ENCODE measurements at places on chromosomes 6 and 20. TPM values are rescaled to one million over a fixed set of nuclear protein-coding genes. Genes with fewer than 3 reads are reported as not detected.
A peak's percentile ranks its signal among the peaks of the same experiment; 100 is the strongest.

DNA sequence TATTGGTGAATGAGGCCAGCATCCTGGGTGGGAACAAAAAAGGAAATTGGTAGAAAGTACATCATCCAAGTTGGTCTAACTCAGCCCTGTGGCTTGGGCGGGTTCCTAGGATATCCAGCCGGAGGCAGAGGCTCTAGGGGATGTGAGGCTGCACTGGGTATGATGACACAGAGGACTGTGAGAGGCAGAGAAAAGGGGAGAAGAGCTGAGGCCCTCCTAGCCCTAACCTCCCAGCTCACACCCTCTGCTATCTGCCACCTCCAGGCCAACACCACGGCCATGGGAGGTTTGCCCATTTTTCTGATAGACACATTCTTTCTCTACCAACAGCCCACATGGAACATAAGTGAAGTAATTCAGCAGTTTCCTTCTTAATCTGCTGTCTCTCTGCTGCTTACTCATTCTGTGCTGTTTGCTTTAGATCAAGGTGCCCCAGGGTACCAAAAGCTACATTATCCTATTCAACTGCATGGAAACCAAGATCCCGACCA lies 284.4 kb downstream of the ESR1 start:
- no peaks in the 10 kb centered on the region for H3K36me3 ChIP-seq
- no peaks in the 10 kb centered on the region for H3K27me3 ChIP-seq
- no peak for DNase-seq
- no peak overlapping the region for H3K27ac ChIP-seq
- no peak overlapping the region for H3K4me3 ChIP-seq
- no peaks in the 10 kb centered on the region for H3K4me1 ChIP-seq

GRCh38 chr6:125745281-125746018 lies 4.0 kb upstream of the HEY2 start:
- no peaks in the 10 kb centered on the region for H3K36me3 ChIP-seq
- peaks cover 14% of the 10 kb centered on the region for H3K4me1 ChIP-seq
- no peak overlapping the region for H3K4me3 ChIP-seq
- peaks cover 65% of the 10 kb centered on the region for H3K27me3 ChIP-seq
- H3K27ac ChIP-seq: no peak overlapping the region

DNA sequence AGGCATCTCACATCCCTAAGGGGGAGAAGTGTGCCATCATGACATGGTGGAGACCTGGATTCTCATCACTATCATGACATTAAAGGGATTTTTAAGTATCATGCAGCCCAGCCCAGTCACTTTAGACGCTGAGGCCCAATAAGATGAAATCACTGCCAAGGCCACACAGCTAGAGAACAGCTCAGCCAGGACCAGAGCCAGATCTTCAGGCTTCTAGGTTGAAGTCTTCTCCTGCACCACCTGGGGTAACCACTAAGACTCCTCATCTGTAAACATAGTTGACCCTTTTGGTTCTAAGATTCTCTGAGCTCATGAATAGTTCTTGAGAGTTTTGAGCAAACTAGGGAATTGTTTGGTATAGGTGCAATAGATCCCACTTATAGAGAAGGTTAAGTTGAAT lies 125.1 kb downstream of the TCP11 start:
- peak overlapping the region; percentile 87 for H3K27ac ChIP-seq
- H3K4me3 ChIP-seq: no peak overlapping the region
- peaks cover 35% of the 10 kb centered on the region for H3K36me3 ChIP-seq
- H3K27me3 ChIP-seq: no peaks in the 10 kb centered on the region
- H3K4me1 ChIP-seq: peaks cover 8% of the 10 kb centered on the region

The TAF11 gene
- 41.7 TPM for polyA plus RNA-seq

GRCh38 chr6:3422435-3423070 lies 34.3 kb downstream of the SLC22A23 start:
- no peak for DNase-seq
- no peaks in the 10 kb centered on the region for H3K36me3 ChIP-seq
- no peaks in the 10 kb centered on the region for H3K27me3 ChIP-seq
- no peak overlapping the region for H3K4me3 ChIP-seq

The HSPA1L gene
- 2.8 TPM for polyA plus RNA-seq

GRCh38 chr6:146017672-146018071 lies 11.2 kb upstream of the GRM1 start:
- no peak for DNase-seq
- no peaks in the 10 kb centered on the region for H3K4me1 ChIP-seq
- H3K36me3 ChIP-seq: no peaks in the 10 kb centered on the region
- no peaks in the 10 kb centered on the region for H3K27me3 ChIP-seq
- no peak overlapping the region for H3K27ac ChIP-seq
